ENCODE measurements at places on chromosomes 4 and X. TPM values are rescaled to one million over a fixed set of nuclear protein-coding genes. Genes with fewer than 3 reads are reported as not detected.

MID1 gene
- polyA plus RNA-seq, result 26.5 TPM

MAGEE1 gene
- polyA plus RNA-seq, result 2.6 TPM

TSPAN7 gene
- 93.5 TPM for polyA plus RNA-seq

DMRTC1 gene
- polyA plus RNA-seq, result not detected

ADH1A gene
- 0.50 TPM for polyA plus RNA-seq

MAOA gene
- polyA plus RNA-seq, result 0.50 TPM

UNC5C gene
- 1.0 TPM for polyA plus RNA-seq

REELD1 gene
- not detected for polyA plus RNA-seq

HMX1 gene
- polyA plus RNA-seq, result 0.17 TPM

UGT2B17 gene
- polyA plus RNA-seq, result not detected

SHOX gene
- polyA plus RNA-seq, result 0.47 TPM

SPACA5B gene
- not detected for polyA plus RNA-seq

MAGEA2B gene
- not detected for polyA plus RNA-seq

PNMA6A gene
- 2.6 TPM for polyA plus RNA-seq

USP26 gene
- polyA plus RNA-seq, result not detected

FAM53A gene
- polyA plus RNA-seq, result 1.6 TPM

GPR50 gene
- not detected for polyA plus RNA-seq

CHST7 gene
- 5.8 TPM for polyA plus RNA-seq

DCAF12L2 gene
- polyA plus RNA-seq, result 11.0 TPM

PSMD10 gene
- 61.6 TPM for polyA plus RNA-seq

NEUROG2 gene
- polyA plus RNA-seq, result not detected

XAGE1B gene
- polyA plus RNA-seq, result not detected

CXCL6 gene
- polyA plus RNA-seq, result 0.33 TPM

FAM9B gene
- not detected for polyA plus RNA-seq

AVPR2 gene
- polyA plus RNA-seq, result 0.90 TPM

BEND4 gene
- polyA plus RNA-seq, result 0.08 TPM

FGA gene
- not detected for polyA plus RNA-seq

MTTP gene
- polyA plus RNA-seq, result 1.3 TPM

AMER1 gene
- 6.3 TPM for polyA plus RNA-seq

PLP2 gene
- 153 TPM for polyA plus RNA-seq
